Hepatocyte (in vitro differentiated cells): ENCODE measurements at places on chromosomes 1 and 21. TPM values are rescaled to one million over a fixed set of nuclear protein-coding genes. Genes with fewer than 3 reads are reported as not detected.

DNA sequence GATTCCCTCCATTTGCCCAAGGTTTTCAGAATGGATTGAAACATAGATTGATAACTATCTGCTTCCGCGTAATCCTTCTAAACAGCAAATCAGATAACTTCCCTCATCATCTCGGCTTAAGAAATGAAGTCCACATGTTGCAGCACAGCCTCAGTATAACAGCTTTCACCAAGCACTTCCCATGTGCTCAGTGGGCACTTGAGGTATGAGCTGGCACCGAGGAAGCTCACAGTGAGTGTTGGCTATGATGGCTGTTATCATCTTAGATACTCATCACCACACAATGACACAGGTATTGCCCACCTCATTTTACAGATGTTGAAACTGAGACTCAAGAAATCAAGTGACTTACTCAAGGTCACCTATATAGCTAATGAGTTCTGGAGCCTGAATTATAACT lies 43.2 kb downstream of the RCSD1 start:
- no peak for DNase-seq

GRCh38 chr1:1260843-1261560 lies 12.7 kb downstream of the UBE2J2 start:
- DNase-seq, result no peak

DNA sequence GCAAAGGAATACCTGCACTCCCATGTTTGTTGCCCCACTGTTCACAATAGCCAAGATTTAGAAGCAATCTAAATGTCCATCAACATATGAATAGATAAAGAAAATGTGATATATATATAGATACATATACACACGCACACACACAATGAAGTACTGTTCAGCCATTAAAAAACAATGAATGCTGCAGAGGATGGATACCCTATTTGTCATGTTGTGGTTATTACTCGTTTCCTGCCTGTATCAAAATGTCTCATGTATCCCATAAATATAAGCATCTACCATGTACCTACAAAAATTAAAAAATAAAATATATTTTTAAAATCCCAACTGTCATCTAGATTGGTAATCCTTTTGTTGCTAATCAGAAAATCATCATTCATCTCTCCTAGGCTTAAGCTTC lies 634.8 kb upstream of the ADGRL2 start:
- no peak for DNase-seq

DNA sequence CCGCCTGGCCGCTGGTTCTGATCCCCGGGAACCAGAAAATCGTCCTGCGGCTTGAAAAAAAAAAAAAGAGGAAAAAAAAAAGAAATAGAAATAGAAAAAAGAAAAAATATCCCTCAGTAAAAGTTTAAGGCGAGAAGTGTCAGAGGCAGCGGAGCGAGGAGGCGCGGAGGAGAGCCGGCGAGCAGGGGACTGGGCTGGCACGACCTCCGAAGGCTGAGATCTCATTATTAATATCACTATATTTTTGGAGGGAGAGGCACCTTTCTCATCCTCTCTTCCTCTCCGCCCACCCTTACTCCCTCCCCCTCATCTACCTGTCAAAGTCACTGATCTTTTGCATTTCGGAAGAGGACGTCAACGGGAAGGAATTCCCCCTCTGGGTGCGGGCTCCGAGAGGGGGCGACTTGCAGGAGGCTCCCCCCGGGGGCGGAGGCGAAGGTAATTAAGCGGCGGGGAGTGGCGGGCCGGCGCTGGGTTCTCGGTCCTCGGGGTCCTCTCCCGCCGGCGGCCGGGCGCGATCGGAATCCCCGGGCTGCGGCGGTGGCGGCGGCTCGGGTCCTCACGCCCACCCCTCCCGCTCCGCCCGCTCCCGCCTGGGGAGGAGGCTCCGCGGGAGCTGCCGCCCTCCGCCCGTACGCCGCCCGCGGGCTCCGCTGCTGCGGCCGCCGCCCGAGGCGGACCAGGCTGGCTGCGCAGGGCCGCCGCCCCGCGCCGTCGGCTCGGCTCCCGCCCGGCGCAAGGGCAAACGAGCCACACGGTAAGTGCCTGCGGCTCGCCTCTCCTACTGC lies at the start of gene NTNG1:
Gene NTNG1, plus strand, starts transcription at position 337 of the 788 bp plus-strand sequence.
- DNase-seq, result peak; percentile 28

GRCh38 chr1:228274452-228275178 lies 66.8 kb downstream of the OBSCN start:
- DNase-seq, result no peak

GRCh38 chr1:201838381-201838780 lies 9.4 kb downstream of the IPO9 start:
- no peak for DNase-seq

- no peak for DNase-seq
These were observed 8.3 kb downstream of the RAB4A start for GRCh38 chr1:229279242-229279641.

GRCh38 chr1:216523449-216524190 lies 100.4 kb upstream of the USH2A start:
- DNase-seq, result no peak

DNA sequence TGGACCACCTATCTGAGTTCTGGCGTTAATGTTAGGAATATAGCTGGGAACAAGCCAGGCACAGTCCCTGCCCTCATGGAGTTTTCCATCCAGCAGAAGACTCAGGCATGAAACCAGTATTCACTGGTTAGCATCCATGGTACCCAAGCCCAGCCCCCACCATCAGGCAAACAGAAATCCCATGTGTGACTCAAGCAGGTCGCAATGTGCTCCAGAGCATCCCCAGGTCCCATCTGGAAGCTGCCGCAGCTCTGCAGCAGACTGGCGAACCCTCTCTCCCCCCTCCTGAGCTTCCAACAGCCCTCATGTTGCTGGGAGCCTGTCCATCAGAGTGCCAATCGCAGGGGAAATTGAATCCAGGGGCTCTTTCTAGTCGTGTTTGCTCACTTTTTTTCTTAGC lies 174.2 kb downstream of the RRAGC start:
- DNase-seq, result no peak

Gene KCNJ9
- total RNA-seq, result not detected in 2 replicates

Gene CADM3
- 0.36 and 0.37 TPM in 2 replicates for total RNA-seq

Gene KRTAP12-4
- total RNA-seq, result not detected in 2 replicates

Gene S100A10
- 408 and 485 TPM in 2 replicates for total RNA-seq

Gene MYOG
- total RNA-seq, result not detected in 2 replicates

Gene PMVK
- 12.5 and 18.5 TPM in 2 replicates for total RNA-seq

Gene UTS2
- total RNA-seq, result 0.16 TPM in 1 of 2 replicates, not detected in the other
